ENCODE measurements at places on chromosomes 1 and 21.

DNA sequence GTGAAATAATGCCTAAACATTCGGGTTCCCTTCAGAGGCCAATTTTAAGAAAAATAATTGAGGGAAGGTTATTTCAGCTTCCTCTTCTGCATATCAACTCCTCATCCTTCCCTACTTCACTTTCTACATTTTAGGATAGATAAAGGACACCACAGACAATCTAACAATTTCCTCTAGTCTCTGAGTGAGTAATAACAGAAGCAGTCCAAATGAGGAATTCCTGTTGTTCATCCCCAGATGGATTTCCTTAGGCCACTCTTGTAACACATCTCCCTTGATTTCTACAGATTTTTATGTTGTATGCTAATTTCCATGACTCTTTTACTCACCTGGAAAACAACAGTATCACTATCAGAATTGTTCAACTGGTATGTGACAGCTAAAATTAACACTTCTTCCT lies 87.7 kb upstream of the LYPLAL1 start:
- no peak for DNase-seq

- peak; percentile 23 for DNase-seq
These were observed 11.2 kb upstream of the AK2 start for GRCh38 chr1:33047839-33048305.

DNA sequence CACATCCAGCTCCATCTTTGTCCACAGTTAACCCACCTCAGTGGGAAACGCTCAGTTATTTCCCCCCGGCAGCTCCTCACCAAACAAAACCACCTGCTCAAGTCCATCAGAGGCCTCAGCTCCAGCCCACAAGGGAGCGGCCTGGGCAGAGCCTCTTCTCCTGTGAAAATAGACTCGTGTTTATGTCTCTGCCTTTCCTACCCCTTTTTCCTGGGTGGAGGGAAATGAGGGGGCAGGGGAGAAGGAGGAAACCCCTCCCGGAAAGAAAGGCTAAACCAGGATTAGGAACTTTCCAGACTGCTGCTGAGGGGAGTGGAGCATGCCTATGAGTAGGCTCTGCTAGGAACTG lies 81.6 kb downstream of the PAX7 start:
- no peak for DNase-seq

- DNase-seq = peak; percentile 40
These were observed 53.3 kb downstream of the TAS1R2 start for GRCh38 chr1:18805925-18806849.

DNA sequence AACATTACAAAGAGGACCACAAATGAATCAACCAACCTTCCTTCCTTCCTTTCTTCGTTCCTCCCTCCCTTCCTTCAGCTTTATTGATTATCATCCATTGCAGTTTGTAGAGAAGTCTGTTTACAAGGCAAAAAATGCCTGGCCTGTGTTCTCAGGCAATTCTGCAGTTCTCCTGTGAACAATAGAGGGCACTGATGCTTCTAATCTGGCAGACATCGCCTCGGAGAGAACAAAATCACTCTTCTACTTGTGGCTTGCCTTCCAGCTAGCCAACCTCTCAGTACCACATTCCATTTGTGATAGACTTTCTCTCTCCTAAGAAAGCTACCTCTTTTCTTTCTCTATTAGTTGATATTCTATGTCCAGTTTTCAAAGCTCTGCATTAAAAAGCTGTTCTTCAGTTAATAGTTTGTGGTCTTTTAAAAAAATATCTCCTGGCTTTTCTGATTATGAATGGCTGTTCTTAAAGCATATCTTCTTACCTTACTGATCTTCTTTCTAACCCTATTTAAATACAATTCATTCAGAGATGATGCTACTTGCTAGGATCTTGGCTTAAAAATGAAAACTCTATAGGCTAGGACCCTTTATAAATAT lies 26.9 kb upstream of the ESRRG start:
- DNase-seq = peak; percentile 29

GRCh38 chr1:26794391-26794790 lies 6.6 kb downstream of the PIGV start:
- no peak for DNase-seq

DNA sequence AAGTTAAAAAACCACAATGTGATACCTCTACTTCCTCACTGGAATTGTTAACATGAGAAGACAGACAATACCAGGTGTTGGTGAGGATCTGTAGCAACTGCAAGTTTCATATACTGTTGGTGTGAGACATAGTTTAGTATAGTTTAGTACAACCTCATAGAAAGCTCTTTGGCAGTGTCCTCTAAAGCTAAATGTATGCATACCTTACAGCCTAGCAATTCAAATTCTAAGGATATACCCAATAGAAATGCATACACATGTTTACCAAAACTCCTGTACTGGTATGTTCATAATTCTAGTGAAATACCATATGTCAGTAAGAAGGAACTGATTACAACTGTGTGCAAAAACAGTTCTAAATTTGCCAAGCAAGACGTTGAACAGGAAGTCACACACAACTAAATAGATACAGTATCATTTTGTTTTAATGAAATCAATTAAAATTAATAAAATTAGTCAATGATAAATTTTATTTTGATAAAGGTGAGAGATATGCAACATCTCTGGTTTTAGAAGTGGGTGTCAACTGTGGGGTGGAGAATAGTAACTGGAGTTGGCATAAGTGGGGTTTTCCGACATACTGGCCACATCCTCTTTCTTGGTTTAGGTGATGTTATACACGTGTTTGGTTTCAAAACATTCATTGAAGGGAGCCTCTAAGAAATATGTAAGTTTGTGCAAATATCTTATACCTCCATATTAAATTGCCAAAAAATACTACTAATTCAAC lies 450.7 kb downstream of the PTPRC start:
- DNase-seq = no peak

GRCh38 chr21:36902331-36902730 lies 64.1 kb downstream of the HLCS start:
- no peak for DNase-seq
